Spleen (tissue), 13 donors: ENCODE measurements at places on chromosomes 13 and 19.

DNA sequence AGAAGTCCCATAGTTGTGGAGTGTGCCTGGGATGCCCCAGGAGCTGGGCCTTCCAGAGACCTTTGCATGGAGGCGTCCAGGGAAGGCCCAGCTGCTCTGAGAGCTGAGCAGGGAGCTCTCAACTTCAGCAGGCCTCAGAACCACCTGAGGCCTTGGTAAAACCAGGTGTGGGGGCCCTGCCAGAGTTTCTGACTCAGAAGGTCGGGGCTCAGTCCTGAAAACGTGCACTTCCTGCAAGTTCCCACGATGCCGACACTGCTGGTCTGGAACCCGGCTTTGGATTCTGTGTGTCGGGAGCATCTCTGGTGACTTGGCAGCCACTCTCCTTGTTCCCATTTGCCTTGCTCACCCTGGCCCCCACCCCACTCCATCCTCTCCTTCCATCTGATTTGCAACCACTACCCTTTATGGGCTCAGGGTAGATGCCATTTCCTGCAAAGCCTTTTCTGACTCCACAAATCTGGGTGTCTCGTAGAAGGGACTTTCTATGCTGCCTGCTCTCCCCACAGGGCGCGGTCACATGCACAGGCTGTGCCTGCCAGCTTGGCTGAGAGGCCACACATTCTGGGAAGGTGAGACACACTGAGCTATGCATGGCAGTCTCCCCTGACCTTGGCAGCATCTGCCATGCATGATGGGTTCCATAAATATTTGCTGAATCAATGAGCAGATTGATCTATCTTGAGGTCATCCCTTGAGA lies 244.7 kb downstream of the COL4A1 start:
- H3K36me3 ChIP-seq, result no peaks in the 10 kb centered on the region
- no peak for DNase-seq
- no peaks in the 10 kb centered on the region for H3K4me1 ChIP-seq
- H3K4me3 ChIP-seq, result no peak overlapping the region
- H3K27me3 ChIP-seq, result no peaks in the 10 kb centered on the region
- H3K27ac ChIP-seq, result no peak overlapping the region

DNA sequence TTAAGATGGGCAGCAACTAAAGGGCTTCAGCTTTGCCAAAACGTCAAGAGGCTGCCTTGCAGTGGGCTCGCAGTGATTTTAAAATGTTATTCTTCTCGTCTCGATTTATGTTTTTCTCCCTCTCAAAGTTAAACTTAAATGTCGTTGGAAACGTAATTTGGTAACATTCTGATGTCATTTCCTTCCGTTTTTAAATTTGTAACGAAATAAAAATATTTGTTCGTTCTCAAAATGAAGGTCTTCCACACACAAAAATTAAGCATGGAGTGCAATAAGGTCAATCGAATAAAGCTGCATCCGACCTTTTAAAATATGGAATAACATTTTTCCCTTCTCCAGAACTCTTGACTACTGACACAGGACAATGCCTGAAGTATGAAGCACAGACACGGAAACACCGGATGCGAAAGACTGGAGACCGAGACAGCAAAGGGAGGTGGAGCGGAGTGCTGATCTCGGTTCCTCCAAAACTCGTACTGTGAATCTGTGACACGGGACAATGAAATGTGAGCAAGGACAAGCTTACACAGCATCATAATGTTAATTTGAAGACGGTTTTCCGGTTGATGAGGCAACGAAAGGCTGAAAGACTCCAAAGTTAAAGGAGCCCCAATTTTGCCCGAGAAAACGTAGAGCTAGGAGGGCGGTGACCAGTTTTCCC lies 850 bp downstream of the MTMR6 start:
- no peak for DNase-seq
- peak overlapping the region; percentile 79 for H3K4me3 ChIP-seq
- peaks cover 56% of the 10 kb centered on the region for H3K4me1 ChIP-seq
- no peaks in the 10 kb centered on the region for H3K36me3 ChIP-seq

DNA sequence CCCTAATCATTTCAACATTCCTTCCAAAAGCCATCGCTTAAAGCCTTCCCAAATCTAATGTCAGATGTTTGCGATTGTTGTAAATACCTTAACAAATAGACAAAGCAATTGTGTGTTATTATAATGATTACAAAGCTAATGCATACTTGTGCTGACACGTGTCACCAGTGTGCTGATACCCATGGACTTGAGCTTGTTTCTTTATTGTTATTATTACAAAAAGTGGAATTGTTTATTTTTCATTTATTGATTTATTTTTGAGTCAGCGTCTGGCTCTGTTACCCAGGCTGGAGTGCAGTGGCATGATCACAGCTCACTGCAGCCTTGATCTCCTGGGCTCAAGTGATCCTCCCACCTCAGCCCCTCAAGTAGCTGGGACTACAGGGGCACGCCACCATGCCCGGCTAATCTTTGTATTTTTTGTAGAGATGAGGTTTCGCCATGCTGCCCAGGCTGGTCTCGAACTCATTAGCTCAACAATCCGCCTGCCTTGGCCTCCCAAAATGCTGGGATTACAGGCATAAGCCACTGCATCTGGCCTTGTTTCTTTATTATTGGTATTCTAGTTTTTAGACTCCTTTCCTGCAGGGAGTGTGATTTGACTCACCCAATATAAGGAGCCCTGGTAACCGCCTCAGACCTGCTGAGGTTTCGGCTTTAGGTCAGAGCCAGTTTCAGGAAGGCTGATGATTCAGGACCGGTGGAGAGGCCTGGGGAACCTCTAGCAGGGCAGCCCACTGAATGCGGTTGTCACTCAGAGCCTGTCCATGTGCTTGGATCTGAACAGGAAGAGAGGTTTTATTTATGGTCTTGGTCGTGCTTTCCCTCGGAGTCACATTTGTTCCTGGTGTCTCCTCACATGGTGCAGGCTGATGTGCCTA lies 2.1 kb upstream of the FBXO17 start:
- DNase-seq, result no peak
- peaks cover 3% of the 10 kb centered on the region for H3K4me1 ChIP-seq
- no peak overlapping the region for H3K4me3 ChIP-seq
- no peaks in the 10 kb centered on the region for H3K36me3 ChIP-seq

DNA sequence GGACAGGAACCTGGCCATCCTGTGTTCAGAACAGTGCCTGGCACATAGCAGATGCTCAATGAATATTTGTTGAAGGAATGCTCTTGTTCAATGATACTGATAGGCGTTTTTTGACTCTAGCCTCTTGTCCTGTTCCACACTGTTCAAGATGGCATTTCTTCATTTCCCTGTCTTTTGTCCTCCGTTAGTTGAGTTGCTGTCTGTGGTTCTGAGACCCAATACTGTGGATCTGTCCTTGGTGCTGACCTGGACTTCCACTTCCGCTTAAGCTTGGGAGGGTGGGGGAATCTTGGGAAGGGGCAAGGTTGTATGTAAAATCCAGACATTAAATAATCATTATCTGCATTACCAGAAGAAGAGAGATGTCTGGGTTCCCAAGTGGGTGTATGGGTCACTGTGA lies 8.3 kb upstream of the KCNN4 start:
- no peaks in the 10 kb centered on the region for H3K27me3 ChIP-seq
- H3K4me3 ChIP-seq, result no peak overlapping the region
- peaks cover 4% of the 10 kb centered on the region for H3K4me1 ChIP-seq
- no peak for DNase-seq
- H3K36me3 ChIP-seq, result no peaks in the 10 kb centered on the region

DNA sequence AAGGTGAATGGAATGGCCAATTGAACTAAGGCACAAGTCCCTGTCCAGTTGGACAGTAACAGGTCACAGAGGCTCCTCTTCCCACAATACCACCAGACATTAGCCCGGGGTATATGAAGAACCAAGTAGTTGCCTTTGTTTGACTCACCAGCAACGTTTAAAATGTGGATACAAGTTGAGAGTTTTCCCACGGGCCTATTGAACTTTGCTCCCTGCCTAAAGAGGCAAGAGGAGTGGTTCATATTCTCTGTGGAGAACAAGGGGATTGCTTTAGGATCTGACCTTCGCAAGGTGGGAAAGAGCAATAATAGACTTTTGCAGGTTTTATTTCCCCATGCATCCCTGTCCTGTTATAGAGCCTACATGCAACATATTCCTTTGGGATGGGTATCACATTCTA lies 177.2 kb downstream of the POU4F1 start:
- no peak overlapping the region for H3K4me3 ChIP-seq
- H3K27ac ChIP-seq, result no peak overlapping the region
- no peak for DNase-seq
- no peaks in the 10 kb centered on the region for H3K36me3 ChIP-seq

DNA sequence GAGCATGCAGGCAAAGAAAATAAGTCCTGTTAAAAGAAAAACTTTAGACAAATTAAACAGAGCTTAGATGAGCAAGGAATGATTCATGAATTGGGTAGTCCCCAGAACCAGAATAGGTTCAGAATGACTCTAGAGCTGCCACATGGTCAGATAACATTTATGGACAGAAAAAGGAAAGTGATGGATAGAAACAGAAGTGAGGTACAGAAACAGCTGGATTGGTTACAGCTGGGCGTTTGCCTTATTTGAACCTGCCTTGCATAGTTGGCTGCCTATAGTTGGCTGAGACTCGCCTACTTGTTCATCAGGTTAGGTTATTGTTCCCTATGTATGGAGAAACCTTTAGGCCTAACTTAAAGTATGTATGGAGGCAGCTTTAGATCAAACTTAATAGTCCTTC lies 35.4 kb downstream of the WDFY2 start:
- no peak for DNase-seq
- no peak overlapping the region for H3K27ac ChIP-seq
- H3K27me3 ChIP-seq, result no peaks in the 10 kb centered on the region
- no peak overlapping the region for H3K4me3 ChIP-seq

GRCh38 chr19:8615024-8615423 lies 4.5 kb upstream of the ADAMTS10 start:
- DNase-seq, result no peak
- H3K27ac ChIP-seq, result no peak overlapping the region
- peaks cover 8% of the 10 kb centered on the region for H3K27me3 ChIP-seq
- no peaks in the 10 kb centered on the region for H3K36me3 ChIP-seq
- H3K4me1 ChIP-seq, result peaks cover 12% of the 10 kb centered on the region

- H3K36me3 ChIP-seq, result no peaks in the 10 kb centered on the region
- no peak overlapping the region for H3K27ac ChIP-seq
- DNase-seq, result no peak
- H3K4me1 ChIP-seq, result no peaks in the 10 kb centered on the region
These were observed 427.4 kb downstream of the NDFIP2 start for GRCh38 chr13:79908381-79908780.

DNA sequence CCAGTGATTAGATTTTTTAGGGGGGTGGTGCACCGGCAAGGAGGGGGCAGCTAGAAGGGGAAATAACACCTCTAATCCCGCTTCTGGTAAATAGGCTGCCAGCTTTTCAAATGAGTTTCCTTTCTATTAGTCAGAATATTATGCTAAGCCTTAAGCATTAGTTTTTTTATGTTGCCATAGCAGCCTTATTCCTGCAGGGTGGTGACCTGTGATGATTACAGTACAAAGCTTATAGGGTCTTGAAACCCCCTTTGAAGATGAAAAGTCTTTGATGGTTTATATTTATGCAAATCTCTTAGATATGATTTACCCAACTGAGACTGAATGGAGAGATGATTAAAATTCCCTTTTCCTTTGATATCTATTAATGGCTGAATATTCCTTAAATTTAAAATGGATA lies 109.8 kb downstream of the ZIC5 start:
- no peak overlapping the region for H3K27ac ChIP-seq
- H3K4me3 ChIP-seq, result no peak overlapping the region
- H3K27me3 ChIP-seq, result no peaks in the 10 kb centered on the region
- H3K36me3 ChIP-seq, result peaks cover 25% of the 10 kb centered on the region
- H3K4me1 ChIP-seq, result no peaks in the 10 kb centered on the region
- no peak for DNase-seq

GRCh38 chr19:3007975-3008374 lies 21.1 kb downstream of the TLE2 start:
- H3K27ac ChIP-seq, result no peak overlapping the region
- no peak for DNase-seq
- H3K4me3 ChIP-seq, result no peak overlapping the region
- H3K4me1 ChIP-seq, result no peaks in the 10 kb centered on the region
- peaks cover 96% of the 10 kb centered on the region for H3K36me3 ChIP-seq

GRCh38 chr19:19821366-19821951 lies at the start of gene ZNF506:
TSS of gene ZNF506 (minus strand) at chr19:19821750. CDS start at chr19:19821603, 147 bp downstream.
- H3K36me3 ChIP-seq, result no peaks in the 10 kb centered on the region
- DNase-seq, result peak; percentile 96
- peaks cover 14% of the 10 kb centered on the region for H3K4me1 ChIP-seq
- H3K27me3 ChIP-seq, result no peaks in the 10 kb centered on the region
- peak within 1 kb of the TSS; percentile 72 for H3K4me3 ChIP-seq
- peak within 1 kb of the TSS; percentile 98 for H3K27ac ChIP-seq

GRCh38 chr13:40221460-40222201 lies 444.8 kb downstream of the FOXO1 start:
- DNase-seq, result no peak
- no peaks in the 10 kb centered on the region for H3K36me3 ChIP-seq
- peaks cover 37% of the 10 kb centered on the region for H3K4me1 ChIP-seq
- H3K27me3 ChIP-seq, result no peaks in the 10 kb centered on the region

DNA sequence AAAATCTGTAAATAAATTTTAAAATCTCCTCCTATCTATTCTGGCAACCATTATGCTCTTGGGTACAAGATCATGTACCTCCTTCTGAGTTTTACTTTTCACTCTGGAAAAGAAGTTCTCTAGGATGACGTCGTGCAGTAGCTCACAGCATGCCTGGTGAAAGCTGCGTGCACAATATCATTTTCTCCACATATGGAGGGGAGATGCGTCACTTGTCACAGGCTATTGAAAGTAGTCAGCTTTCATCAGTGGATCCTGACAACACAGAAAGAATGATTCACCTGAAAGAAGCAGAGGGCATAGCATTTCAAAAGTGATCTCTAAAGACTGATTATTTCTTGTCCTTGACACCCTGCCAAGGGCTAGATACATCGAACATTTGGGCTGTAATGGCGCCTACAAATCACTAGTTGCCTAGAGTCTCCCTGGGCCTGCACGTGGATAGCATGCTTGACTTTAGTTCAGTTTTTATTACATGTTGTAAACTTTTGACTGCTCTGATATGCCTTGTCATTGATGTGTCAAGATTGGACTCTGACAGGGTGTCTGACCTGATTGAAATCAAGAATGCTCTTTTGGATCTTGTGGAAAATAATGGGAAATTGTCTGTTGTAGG lies 1365.6 kb downstream of the OLFM4 start:
- no peak overlapping the region for H3K27ac ChIP-seq
- no peak for DNase-seq
- H3K4me1 ChIP-seq, result no peaks in the 10 kb centered on the region
- H3K27me3 ChIP-seq, result no peaks in the 10 kb centered on the region
- no peaks in the 10 kb centered on the region for H3K36me3 ChIP-seq

DNA sequence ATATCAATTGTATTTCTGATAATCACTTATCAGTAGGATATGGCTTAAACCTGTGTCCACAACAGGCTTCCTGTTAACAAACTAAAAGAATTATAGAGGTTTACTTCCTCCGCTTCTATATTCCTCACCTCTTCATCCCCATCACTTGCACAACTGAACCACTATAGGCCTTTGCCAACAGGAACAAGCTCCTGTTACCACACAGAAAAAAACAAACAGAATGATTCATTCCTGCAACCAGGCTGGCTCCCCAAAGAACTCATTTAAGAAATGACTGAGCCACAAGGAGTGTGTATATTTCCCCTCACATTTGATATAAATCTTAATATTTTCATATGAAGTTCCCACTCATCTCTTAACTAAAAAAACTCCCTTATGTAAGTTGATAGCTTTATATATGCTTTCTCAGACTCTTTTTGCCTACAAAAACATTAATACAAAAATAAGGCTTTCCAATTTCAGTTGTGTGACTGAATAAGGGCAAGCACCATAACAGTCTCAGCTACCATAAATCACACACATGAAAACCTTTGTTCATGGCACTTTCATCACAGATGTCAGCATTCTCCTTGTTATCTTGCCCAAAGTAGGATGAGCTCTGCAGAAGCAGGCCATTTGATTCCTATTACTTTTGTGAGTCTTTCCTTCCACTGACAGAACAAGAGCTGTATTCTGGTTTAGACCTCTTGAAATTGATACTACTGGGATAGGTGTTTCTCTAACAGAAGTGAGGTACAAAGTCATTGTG lies 366.8 kb downstream of the SLITRK1 start:
- H3K4me1 ChIP-seq, result no peaks in the 10 kb centered on the region
- no peak overlapping the region for H3K4me3 ChIP-seq
- H3K27ac ChIP-seq, result no peak overlapping the region
